ENCODE measurements at places on chromosomes 5 and 9. TPM values are rescaled to one million over a fixed set of nuclear protein-coding genes. Genes with fewer than 3 reads are reported as not detected.

QRFP gene
- not detected for total RNA-seq

PPIC gene
- 45.7 TPM for total RNA-seq

CTXN3 gene
- not detected for total RNA-seq

GPRIN1 gene
- total RNA-seq: 0.91 TPM

TMC1 gene
- total RNA-seq: not detected
